ENCODE measurements at places on chromosomes 2 and 18.

DNA sequence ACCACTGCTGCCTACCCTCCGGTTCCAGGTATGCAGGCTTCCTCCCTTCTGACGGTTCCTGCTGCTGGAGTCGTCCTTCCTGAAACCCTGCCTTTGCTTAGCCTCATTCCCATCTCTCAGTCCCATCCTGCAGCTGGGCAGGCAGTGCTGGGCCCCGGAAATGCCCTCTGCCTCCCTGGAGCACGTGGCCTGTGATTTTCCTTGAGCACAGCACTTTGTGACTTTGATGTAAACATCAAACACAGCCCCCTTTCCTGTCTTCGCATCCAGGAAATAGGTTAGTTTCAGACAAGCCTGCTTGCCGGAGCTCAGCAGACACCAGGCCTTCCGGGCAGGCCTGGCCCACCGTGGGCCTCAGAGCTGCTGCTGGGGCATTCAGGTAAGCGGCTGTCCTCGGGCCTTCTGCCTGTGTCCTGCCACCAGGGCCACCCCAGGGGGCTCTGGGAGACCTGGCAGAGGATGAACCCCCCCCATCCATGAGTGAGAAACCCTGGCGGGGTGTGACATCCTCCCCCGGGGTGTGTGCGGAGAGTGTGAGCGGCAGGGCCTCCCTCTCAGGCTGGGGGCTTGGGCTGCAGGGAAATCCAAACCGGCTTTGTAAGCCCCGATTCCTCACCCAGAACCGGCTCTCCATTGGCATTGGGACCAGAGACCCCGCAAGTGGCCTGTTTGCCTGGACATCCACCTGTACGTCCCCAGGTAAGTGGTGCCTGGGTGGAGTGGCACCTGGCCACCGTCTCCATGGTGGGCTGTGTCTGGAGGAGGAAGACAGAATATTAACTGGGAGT lies at the start of gene ZAP70:
Gene ZAP70 (plus strand): TSS at position 281 of the 788 bp plus-strand sequence. CDS start 10,461 bp downstream, outside the sequence.
- no peak within 1 kb of the TSS for H3K27ac ChIP-seq
- H3K36me3 ChIP-seq, result no peaks in the 10 kb centered on the region
- H3K4me1 ChIP-seq, result no peaks in the 10 kb centered on the region
- no peak for DNase-seq
- peak within 1 kb of the TSS; percentile 32 for H3K4me3 ChIP-seq
- H3K27me3 ChIP-seq, result no peaks in the 10 kb centered on the region

DNA sequence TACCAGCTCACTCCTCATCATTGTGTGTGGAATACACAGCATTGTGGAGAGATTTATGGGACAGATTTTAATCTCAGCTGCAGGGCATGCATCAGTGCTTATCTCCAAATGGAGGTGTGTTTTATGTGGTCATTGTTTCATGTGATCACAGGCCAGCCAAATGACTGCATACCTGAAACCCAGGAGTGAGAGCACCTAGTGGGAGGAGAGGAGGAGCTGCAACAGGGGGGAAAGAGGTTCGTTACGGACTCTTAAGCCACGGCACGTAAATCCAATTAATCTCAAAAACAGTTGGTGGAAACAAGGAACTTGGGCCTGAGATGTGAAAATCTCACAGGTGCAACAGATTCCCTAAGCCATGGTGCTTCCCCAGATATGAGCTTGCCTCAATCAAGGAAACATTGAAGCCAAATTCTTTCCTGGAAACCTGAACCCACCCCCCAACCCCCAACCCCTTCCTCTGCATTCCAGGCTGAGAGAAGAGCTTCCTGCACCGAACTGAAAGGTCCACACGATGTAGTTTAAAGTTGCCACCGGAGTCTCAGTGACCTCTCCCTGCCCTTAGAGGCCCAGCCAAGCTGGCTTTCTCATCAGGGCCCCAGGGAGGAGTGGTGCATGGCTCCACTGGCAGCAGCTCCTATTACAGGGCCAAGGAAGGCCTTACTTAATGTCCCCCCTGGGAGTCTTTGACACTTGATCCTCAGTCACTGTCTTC lies 167.4 kb downstream of the C1D start:
- no peak for DNase-seq
- peaks cover 10% of the 10 kb centered on the region for H3K4me1 ChIP-seq
- H3K27me3 ChIP-seq, result no peaks in the 10 kb centered on the region
- H3K36me3 ChIP-seq, result no peaks in the 10 kb centered on the region
- H3K27ac ChIP-seq, result no peak overlapping the region

- DNase-seq, result no peak
- no peaks in the 10 kb centered on the region for H3K4me1 ChIP-seq
- no peaks in the 10 kb centered on the region for H3K27me3 ChIP-seq
- no peak overlapping the region for H3K4me3 ChIP-seq
- no peak overlapping the region for H3K27ac ChIP-seq
- no peaks in the 10 kb centered on the region for H3K36me3 ChIP-seq
Measured at GRCh38 chr2:64928813-64929212, 60.4 kb upstream of the SLC1A4 start.

- no peak overlapping the region for H3K4me3 ChIP-seq
- no peaks in the 10 kb centered on the region for H3K36me3 ChIP-seq
- H3K4me1 ChIP-seq, result no peaks in the 10 kb centered on the region
- H3K27ac ChIP-seq, result no peak overlapping the region
Measured at GRCh38 chr2:132550946-132551345, 119.1 kb downstream of the LYPD1 start.

- no peaks in the 10 kb centered on the region for H3K27me3 ChIP-seq
- no peak for DNase-seq
- no peaks in the 10 kb centered on the region for H3K4me1 ChIP-seq
- no peak overlapping the region for H3K27ac ChIP-seq
Measured at GRCh38 chr2:7165736-7166135, 248.5 kb downstream of the RNF144A start.

GRCh38 chr18:75658330-75658729 lies 230.8 kb upstream of the SMIM21 start:
- no peak overlapping the region for H3K4me3 ChIP-seq
- H3K36me3 ChIP-seq, result no peaks in the 10 kb centered on the region
- no peaks in the 10 kb centered on the region for H3K4me1 ChIP-seq
- no peak overlapping the region for H3K27ac ChIP-seq
- no peaks in the 10 kb centered on the region for H3K27me3 ChIP-seq
- DNase-seq, result no peak

DNA sequence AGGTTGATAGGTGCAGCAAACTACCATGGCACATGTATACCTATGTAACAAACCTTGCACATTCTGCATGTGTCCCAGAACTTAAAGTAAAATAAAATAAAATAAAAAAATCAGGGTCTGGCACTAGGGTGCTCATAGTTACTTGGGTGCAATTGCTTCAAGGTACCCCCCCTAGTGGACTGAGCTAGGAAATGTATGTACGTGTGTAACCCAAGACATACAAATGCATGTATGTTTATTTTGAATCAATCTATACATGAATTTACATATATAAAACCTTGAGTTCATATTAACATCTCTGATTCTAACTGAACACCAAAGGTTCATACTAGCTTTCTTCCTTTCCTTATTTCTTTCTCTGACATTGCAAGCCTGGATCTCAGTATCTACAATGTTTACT lies 51.5 kb downstream of the USP37 start:
- H3K4me3 ChIP-seq, result no peak overlapping the region
- no peak for DNase-seq
- no peaks in the 10 kb centered on the region for H3K27me3 ChIP-seq
- H3K27ac ChIP-seq, result no peak overlapping the region

DNA sequence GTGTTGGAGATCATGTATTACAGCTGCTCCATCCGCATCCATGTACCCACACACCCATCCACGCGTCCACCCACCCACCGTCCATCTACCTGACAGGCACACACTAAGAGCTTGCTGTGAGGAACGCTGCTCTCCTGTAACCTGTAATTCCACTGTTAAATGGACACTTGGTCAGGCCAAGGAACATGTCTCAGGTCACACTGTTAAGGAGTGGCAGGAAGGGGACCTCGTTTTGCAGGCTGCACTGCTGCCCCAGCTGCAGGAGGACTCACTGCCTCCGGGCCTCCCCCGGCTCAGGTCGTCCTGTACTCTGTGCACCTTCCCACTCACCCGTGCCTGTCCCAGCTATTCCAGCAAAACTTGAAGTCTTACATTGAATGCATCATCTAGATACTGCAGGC lies 170.5 kb downstream of the EIPR1 start:
- H3K27ac ChIP-seq, result no peak overlapping the region
- no peaks in the 10 kb centered on the region for H3K36me3 ChIP-seq
- no peak overlapping the region for H3K4me3 ChIP-seq
- DNase-seq, result no peak

- H3K4me1 ChIP-seq, result peaks cover 5% of the 10 kb centered on the region
- H3K4me3 ChIP-seq, result no peak overlapping the region
- no peaks in the 10 kb centered on the region for H3K27me3 ChIP-seq
- no peak overlapping the region for H3K27ac ChIP-seq
Measured at GRCh38 chr2:200523604-200524003, 2.4 kb upstream of the SGO2 start.

DNA sequence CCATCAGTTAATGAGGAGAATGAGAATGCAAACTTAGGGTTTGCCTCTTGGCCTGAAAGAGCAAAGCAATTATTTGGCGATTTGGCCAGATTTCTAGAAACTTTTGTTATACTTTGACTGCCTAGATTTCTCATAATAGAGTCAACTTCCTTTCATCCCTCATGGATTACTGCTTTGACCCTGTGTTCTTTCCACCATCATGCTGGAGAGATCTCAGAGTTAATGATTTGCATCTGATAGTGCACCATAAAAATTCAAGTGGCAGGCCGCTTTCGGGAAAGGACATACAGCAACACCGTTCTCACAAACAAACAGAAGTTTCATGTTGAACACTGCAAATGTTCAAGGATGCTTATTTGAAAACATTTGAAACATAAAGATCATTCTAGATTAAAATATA lies 143.7 kb upstream of the ZFP36L2 start:
- H3K4me3 ChIP-seq, result no peak overlapping the region
- H3K27me3 ChIP-seq, result no peaks in the 10 kb centered on the region
- no peak for DNase-seq
- H3K27ac ChIP-seq, result no peak overlapping the region
- no peaks in the 10 kb centered on the region for H3K36me3 ChIP-seq

GRCh38 chr18:49756671-49757362 lies 56.5 kb downstream of the ACAA2 start:
- no peaks in the 10 kb centered on the region for H3K36me3 ChIP-seq
- no peak for DNase-seq
- no peak overlapping the region for H3K27ac ChIP-seq
- H3K4me3 ChIP-seq, result no peak overlapping the region

Measured in thoracic aorta (tissue), 2 donors.